ENCODE measurements at places on chromosomes 5 and 9.
A peak's percentile ranks its signal among the peaks of the same experiment; 100 is the strongest.

DNA sequence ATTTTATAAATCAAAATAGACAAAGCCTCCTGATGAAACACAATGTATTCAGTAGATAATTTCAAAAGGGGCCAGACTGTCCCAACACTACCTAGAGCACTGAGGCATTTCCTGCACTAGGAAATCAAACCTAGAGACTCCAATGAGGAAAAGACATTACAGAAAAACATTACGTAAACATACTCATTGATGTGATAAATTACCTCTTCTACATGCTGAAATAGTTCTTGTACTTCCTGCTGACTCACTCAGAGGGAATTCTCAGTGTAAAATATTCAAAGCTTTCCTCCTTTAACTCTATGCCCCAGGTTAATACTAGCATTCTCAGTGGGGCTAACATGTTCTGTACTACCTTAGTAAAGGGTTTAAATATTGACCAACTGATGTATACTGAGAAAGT is 178.0 kb downstream of the ESM1 start:
- DNase-seq = peak; percentile 68

DNA sequence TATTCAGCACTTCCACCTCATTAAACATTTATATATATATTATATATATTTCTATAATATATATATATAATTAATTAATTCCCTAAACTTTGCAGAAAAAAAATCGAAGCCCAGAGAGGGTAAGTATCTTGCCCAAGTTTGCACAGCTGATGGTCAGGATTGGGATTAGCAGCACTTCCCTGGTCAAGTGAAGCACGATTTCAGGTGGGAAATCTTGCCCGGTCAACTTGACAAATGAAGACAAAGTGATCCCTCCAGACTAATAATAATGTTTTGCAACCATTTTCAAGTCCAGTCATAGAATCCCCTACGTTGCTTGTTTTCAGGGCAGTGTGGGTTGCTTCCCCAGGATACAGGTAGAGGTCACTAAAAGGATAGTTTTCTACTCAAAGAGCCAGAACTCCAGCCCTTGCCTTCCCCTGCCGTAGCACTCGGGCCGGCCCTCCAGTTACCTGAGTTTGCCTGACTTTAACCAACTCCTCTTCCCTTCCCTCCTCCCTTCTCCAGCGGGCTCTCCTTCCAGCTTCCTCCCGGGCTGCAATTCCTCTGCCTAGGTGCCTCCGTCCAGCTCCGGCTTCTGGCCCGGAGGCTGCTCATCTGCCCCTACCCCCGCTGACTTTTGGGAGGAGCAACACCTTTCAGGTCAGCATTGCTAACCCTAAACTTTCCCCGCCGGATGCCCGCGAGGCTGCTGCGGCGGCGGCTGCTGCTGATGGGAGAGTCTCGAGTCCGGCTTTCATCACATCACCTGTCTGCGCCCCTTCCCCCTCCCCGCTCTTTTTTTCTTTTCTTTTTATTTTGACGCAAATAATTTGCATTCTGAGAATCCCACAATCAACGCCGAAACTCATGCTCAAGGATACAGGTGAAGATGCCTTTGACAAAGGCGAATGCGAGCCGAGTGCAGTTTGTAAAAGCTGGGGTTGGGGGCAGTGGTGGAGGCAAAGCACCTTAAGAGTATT is 930 bp downstream of the PRLR start:
- DNase-seq = no peak

DNA sequence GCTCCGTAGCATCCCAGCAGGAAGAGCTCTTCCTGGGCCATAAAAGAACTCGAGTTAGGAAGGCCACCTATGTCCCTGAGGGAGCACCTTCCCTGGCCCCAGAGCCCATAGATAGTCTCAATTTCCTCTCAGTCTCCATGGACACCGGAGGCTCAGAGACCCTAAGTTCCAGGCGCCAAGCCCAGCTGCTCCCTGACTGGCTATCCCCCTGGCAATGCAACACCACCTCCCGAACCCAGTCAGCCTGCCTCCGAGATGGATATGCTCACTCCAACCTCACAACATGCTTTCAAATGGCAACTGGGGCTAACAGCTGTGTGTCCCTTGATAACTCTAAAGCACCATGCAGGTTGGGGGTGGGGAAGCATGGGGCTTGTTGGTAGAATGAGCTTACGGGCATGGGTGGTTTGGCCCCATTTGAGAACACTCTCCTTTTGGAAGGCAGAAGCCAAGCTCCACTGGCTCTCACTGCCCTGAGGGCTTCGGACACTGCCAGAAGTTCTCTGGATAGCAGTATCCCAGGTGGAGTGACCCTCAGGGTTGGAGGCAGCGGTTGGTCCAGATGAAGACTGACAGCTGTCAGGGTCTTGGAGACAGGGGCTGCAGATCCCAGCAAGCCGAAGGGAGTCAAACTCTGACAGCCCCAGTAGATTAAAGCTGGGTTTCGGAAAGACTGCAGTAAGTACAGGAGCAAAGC is 165.3 kb downstream of the PAX5 start:
- no peak for DNase-seq

- peak; percentile 21 for DNase-seq
Observed at GRCh38 chr9:91571036-91571435, 147.4 kb upstream of the NFIL3 start.

- DNase-seq = no peak
Observed at GRCh38 chr9:38030658-38031057, 38.4 kb downstream of the SHB start.

DNA sequence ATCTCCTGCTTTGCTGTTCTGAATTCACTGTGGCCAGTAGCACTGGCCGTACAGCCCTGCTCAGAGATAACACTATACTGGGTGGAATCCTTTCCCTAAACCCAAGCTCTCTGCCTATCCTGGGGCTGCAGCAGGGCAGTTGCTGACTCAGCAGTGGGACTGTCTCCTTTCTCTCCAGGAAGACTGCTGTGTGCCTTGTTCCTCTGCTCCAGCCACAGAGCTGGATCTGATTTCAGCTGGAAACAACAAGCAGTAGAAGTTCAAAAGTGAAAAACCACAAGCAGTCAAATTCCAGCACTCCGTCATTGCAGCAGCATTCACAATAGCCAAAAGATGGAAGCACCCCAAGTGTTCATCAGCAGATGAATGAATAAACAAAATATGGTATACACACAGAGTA is 105.0 kb downstream of the FBXL7 start:
- no peak for DNase-seq

GRCh38 chr5:107388141-107388861 is 282.4 kb downstream of the EFNA5 start:
- peak; percentile 85 for DNase-seq

GRCh38 chr5:20833081-20833627 is 845.2 kb upstream of the CDH18 start:
- no peak for DNase-seq
